ENCODE measurements at places on chromosomes 4 and X.

- DNase-seq, result no peak
Observed at GRCh38 chrX:1824855-1825254, 210.0 kb downstream of the ASMT start.

GRCh38 chr4:147117431-147117830 is 171.8 kb upstream of the TTC29 start:
- no peak for DNase-seq

DNA sequence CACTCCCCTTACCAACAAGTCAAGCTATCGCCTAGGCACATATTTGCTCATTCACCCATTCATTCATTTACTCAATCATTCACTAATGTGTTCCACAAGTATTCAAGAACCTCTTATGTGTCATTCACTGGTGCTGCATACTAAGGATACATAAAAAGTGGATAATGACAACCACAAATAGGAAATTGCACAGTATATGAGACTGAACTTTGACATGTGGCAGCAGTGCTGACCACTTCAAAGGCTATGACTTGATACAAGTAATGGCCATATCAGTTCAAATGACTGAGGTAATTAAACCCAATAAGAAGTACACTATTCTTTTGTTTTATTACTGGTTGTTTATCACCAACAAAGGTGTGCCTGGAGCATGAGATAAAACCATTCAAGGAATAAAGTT is 282.5 kb downstream of the KLHL13 start:
- no peak for DNase-seq

DNA sequence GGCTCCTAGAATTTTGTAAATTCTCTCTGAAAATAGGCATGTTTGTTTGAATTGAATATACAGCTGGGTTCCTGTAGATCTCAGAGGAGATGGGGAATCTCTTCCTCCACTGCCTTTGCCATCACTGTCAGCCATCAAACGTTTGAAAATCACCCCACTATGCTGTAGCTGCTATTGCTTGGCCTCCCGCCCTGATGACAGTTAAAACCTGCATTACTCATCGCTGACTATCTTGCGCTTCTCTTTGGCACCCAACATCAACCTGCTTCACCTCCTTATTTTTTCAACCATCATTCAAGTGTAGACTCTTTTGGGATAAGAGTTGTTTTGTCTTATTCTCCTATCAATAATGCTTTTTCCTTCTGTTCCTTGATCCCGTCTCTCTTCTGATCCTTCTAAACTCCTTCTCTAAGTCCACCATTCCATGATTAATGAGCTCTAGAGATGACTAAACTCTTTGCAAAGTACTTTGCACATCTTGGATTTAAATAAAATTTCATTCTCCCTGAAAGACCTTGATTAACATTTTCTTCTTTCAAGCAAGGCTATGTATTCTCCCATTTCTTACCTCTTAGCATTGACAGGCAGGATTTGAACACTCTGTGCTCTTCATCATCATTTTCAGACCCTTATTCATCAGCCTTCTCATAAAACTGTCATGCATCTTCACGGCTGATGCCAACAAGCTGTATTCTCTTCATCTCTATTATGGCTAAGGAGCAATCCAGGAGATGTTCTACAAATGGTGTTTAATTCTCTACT is 133.0 kb downstream of the SNCA start:
- no peak for DNase-seq
